ENCODE measurements at places on chromosomes 7 and 10.

DNA sequence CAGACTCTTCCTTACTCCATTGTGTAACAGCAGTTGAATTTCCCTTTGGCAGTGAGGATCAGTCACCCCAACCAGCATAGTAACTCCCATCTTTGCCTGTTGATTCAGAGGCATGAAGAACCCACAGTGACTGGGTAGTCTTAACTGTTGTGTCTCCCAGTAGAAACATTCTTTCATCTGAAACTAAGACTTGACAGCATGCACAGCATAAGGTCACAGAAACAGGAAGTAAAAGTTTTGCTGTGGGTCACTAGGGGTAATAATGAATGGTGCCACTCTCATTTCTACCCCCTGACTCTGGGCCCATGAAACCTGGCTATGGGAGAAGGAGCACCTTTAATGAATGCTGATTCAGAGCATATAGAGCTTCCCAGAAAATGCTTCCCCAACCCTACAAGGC, 8.3 kb upstream of the FRMPD2 start:
- DNase-seq: no peak

DNA sequence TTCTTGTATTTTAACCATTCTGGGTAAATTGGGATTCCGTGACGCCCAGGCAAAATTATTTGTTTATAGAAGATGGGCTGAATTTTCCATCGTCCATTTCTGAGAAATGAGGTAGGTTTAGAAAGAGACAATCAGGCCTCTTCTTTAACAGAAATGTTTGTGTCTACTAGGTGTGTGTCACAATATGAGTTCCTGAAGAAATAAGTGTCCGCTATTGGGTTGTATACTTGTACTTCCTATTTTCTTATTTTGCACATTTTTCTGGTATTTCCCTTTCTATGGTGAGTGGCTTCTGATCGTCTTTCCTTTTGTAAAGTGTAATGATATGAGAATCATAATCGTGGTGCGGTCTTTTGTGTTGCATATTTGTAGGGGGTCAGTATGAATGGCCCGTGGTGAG, 83.9 kb downstream of the TCF7L2 start:
- no peak for DNase-seq

DNA sequence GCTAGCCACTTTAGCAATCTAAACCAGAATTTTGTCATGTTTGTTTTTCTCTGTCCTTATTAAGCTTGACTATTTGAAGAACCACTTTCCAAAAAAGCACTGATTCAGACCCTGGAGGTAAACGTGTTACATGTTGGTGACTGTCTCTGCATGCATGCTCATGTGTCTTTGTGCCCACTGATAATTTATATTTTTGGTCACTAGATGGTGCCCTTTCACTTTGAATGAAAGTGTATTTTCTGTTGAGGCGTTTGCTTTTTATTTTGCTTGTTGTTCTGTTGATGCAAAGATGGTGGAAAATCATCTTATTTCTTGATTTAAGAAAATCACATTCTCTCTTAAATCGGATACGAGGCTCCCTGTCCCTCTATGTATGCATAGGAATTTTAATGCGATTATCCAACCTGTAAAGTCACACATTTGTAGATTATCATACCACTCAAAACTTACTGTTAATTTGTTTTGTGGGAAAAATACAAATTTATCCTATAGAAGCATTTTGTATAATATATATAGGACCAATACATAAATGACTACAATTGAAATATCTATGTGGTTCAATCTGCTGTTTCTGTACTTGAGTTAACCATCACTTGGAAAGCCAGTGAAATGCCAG, 269.3 kb downstream of the BICC1 start:
- no peak for DNase-seq

GRCh38 chr10:102775935-102776669, 32.4 kb downstream of the WBP1L start:
- DNase-seq: peak; percentile 21

DNA sequence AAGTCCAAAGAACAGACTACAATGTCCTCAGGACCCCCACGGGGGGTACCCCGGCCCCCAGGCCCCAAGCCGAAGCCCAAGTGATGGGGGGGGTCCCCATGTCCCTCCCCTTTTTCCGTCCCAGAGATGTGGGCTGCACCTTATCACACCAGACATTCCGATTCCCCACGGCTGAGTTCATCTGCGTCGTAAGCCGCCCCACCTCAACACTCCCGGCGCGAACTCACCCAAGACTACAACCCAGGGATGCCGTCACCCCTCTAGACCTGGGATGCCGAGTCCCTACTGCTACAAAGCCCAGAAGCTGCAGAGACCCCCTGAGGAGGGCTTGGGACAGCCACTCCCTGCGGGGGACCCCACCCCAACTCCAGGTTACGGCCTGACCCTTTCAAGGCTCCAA, 14.5 kb downstream of the PDGFA start:
- no peak for DNase-seq

GRCh38 chr7:127504715-127505114, 80.7 kb downstream of the GCC1 start:
- peak; percentile 41 for DNase-seq

DNA sequence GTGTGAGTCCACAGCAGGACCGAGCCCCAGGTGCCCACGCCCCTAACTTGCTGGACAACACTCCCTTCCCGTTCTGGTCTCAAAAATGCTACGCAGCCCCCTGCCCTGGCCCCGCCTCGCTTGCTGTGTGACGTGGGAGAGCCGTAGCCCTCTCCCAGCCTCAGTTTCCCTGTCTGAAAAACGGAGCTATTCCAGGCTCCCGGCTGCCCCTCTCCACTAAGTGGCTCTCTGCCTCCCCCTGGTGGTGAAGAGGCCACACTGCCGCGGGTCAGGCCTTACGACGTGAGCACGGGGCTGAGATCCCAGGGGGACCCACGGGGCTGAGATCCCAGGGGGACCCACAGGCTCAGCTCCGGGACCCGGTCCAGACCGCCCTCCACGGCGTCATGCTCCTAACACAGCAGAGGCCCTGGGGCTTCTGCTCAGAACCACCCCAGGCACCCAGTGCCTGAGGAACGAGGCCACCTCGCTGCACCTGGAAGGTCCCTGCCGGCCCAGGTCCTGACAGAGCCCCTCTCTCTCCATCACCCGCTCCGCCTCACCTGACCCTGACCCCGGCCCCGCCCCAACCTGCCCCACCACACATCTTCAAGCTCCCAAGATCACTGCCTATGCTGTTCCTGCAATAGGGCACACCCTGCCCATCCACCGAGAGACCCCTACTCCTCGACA, 26.7 kb downstream of the MICALL2 start:
- DNase-seq: peak; percentile 90

DNA sequence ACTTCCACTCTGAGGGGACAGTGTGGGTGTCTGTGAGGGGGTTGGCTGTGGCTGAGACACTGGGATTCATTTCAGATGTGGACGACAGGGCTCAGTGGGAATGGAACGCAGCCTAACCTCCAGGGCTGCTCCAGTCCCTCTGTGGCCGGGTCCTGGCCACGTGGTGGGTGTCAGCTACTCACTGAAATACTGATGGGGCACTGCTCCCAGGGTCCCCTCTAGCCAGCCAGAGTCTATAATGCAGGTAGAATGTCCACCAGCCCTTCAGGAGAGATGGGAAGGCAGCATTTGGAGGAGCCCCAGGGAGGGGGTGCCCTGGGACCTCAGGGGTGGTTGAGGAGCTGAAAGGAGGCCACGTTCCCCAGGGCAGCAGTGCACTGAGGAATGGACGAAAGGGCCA, 87.2 kb upstream of the LANCL2 start:
- no peak for DNase-seq

DNA sequence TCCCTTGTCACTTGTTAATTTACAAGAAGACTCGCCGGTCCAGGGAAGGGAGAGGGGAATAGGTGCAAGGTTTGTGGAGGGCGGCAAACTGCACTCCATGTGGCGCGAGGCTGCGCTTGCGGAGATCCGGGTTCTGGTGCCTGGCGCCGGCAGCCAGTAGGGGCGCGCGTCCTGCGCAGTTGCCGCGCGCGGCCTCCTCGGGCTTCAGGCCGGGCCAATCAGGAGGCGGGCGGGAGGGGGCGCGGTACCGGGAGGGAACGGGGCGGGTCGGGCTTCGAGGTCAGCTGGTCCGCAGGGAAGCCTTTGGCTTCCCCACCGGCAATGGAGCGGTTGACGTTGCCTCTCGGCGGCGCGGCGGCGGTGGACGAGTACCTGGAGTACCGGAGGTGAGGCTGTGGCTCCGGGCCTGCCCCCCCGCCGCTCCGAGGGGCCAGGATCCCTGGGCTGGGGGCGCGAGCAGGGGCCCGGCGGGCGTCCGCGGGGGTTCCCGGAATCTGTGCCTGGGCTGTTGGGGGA, at the start of gene FAM221A:
Gene FAM221A, plus strand, starts transcription at position 302 of the 516 bp plus-strand sequence. Its CDS starts 20 bp downstream, at position 322.
- DNase-seq: peak; percentile 85

DNA sequence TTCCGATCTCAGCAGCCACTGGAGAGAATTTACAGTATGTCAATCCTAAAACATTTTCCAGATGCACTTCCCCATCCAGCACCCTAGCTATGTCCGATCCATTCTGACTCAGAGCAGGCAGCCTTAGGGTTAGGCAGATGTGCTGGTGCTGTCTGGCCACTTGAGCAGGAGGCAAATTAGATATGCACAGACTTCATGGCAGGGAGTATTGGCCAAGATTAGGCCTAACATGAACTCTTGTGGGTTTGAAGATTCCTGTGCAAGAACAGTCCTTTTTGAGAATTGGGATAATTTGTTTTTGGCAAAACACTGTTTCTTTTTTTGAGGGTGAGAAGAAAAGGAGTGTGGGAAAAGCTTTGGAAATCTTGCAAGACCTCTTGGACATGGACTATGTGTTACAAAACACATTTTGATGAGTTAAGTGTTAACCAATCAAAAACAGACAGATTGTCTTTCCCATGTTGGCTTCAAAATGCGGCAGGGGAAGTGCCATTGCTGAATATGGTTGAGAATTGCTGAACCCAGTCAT, 218.6 kb upstream of the INHBA start:
- no peak for DNase-seq

All from stimulated activated CD4-positive, alpha-beta T cell treated with anti-CD3 and anti-CD28 coated beads, Interleukin-2, amount 100 ng/mL, for 24 hours (primary cell).